NCI-H526 (cell line): ENCODE measurements at places on chromosomes 5 and 9.
A peak's percentile ranks its signal among the peaks of the same experiment; 100 is the strongest.

- no peak for DNase-seq
Observed at GRCh38 chr9:134533850-134534588, 107.6 kb upstream of the COL5A1 start.

DNA sequence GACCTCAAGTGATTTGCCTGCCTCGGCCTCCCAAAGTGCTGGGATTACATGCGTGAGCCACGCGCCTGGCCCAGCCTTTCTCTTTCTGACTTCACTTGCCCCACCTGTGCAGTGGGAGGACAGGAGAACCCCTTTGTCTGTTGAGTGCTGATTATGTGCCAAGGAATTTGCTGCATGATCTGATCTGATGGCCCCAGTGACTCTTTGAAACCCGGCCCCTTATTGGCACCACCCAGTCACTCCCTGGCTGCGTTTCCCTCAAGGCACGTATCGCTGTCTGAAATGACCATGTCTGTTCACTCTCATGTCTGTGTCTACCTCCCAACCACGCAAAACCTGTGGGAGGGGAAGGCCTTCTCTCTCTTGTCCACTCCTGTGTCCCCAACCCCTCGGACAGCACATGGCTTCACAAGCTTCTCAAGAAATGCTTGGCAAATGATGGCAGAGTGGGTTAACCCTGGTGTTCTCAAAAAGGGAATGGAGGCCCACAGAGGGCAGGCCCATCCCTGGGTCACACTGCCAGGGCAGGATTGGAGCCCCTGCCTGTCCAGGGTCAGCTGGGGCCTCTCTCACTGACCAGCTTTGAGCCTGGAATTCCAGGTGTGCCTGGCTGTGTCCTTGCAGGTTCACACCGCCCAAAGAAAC lies 21.9 kb downstream of the NEK6 start:
- no peak for DNase-seq

DNA sequence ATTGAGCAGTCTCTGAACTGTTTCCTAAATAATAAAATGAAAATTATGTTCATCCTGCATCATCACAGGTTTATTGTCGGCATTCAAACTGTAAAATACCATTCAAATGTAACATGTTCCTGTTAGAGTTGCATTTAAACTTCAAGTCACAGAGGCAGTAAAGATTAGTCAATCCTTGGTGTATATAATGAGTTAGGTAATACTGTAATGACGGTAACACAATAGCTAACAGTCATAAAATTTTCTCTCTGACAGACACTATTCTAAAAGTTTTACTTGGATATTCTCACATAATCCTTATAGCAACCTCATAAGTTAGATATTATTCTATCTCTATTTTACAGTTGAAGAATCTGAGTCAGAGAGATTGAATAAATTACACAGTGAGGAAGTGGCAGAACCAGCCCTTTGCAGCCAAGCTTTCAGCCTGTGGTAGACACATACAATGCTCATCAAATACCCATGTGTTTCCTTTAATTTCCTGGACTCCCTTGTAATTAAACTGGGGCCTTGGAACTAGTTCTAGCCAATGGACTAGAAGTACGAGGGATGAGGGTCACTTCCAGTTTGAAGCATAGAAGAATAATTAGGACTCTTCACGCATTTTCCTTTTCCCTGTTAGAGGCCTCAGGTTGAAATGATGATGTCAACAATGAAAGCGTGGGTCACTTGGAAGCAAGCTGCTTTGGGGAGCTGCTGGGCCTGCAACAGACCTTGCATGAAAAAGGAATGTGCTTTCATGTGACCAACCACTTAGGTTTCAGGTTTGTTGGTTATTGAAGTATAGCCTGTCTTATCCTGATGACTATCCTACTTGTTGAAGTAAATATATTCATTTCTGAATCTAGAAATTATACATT lies 12.3 kb upstream of the CAST start:
- DNase-seq = no peak

DNA sequence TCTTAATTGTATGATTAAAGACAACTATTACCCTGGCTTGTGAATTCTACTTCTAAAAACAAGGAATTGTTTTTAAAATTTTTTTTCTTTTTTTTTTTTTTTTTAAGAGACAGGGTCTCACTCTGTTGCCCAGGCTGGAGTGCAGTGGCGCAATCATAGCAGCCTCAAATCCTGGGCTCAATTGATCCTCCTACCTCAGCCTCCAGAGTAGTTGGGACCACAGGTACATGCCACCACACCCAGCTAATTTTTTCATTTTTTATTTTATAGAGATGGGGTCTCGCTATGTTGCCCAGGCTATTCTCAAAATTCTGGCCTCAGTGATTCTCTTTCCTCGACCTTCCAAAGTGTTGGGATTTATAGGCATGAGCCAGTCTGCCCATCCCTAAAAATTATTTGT lies 62.3 kb downstream of the HABP4 start:
- DNase-seq = no peak

GRCh38 chr9:92992549-92992948 lies 45.2 kb downstream of the FGD3 start:
- no peak for DNase-seq

GRCh38 chr9:826500-827280 lies 14.8 kb upstream of the DMRT1 start:
- DNase-seq = peak; percentile 4

- DNase-seq = no peak
Observed at GRCh38 chr5:120638449-120638848, 174.3 kb downstream of the PRR16 start.

- DNase-seq = no peak
Observed at GRCh38 chr9:3224931-3225330, 300.9 kb downstream of the RFX3 start.

GRCh38 chr5:95872346-95873268 lies 50.1 kb upstream of the GLRX start:
- DNase-seq = no peak

DNA sequence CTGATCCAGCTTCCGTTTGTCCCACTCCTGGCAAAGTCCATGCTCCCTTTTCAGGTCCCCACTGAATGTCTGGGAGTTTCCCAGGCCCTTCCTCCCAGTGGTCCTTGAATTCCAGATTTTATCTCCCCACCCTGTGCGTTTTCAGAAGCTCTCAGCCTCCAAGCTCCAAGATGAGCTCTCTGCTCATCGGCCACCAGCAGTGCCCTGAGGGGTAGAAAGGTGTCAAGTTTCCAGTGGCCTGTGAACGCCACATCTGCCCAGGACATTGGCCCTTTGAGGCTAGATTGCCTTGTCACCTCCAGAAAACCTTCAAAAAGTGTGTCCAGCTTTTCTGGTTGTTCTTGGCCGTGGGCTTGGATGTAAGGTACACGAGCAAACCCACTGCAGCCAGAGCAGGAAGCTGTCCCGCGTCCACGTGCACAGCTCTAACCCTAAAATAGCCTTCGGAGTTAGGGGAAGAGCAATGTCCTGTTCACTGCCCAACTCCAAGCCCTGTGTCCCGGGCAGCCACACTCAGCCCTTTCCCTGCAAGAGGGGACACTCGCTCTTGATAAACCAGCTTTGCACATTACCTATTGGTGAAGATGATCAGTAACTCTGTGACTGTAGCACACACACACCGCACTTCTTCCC lies 10.9 kb upstream of the LRRC14B start:
- DNase-seq = no peak

DNA sequence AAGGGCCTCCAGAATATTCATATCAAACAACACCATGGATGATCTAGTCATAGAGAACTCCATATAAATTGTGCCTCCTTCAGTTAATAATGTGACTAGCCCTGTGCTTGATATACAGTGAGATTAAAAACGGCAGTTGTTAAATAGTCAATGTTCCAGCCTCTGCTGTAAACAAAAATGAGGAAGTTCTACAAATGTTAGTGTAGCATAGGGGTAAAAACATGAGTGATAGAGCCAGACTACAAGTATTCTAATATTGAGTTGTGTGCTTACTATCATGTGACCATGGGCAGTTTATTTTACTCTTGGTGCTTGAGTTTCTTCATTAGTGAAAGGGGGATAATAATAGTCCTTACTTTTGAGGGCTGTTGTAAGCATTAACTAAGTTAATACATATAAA lies 43.3 kb upstream of the SLCO6A1 start:
- DNase-seq = no peak
